ENCODE measurements at places on chromosomes 12 and 14. TPM values are rescaled to one million over a fixed set of nuclear protein-coding genes. Genes with fewer than 3 reads are reported as not detected.

SLCO1B1 gene
- polyA plus RNA-seq = not detected

NXPH4 gene
- not detected for polyA plus RNA-seq

RNF34 gene
- polyA plus RNA-seq = 29.7 TPM

ADGRD1 gene
- 9.3 TPM for polyA plus RNA-seq

SLC7A8 gene
- 11.3 TPM for polyA plus RNA-seq

GRCh38 chr14:100664231-100664630, 62.5 kb upstream of the DLK1 start:
- no peak for DNase-seq

DNA sequence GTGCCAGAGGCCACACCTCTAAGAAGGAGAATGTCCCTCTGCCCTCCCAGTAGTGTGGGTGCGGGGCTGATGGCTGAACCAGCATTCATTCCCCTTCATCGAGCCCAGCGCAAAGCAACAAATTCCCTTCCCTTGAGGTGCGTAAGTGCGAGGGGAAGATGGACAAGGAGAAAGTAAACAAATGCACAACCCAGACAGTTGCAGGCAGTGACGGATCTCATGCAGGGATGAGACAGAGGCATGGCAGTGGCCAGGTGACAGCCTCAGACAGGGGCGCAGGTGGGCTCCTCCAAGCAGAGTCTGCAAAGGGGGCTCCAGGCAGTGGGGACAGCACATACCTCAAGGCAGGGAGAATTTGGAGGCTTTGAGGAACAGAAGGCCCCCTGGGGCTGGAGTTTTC, 2.3 kb upstream of the MYL2 start:
- no peak for DNase-seq

- peak; percentile 9 for DNase-seq
Observed at GRCh38 chr14:74514471-74514941, 20.9 kb downstream of the ISCA2 start.

GRCh38 chr12:27261866-27262265, 17.8 kb downstream of the STK38L start:
- no peak for DNase-seq

GRCh38 chr14:59132796-59133494, 55.5 kb upstream of the DAAM1 start:
- DNase-seq = no peak

GRCh38 chr14:29425705-29426482, 501.8 kb downstream of the PRKD1 start:
- DNase-seq = no peak

- DNase-seq = peak; percentile 72
Observed at GRCh38 chr12:77189458-77189857, 124.1 kb upstream of the E2F7 start.

GRCh38 chr14:60845523-60845922, 111.0 kb downstream of the MNAT1 start:
- DNase-seq = no peak

- no peak for DNase-seq
Observed at GRCh38 chr12:12201274-12201758, 65.5 kb downstream of the LRP6 start.

Measured in small intestine (tissue), 16 donors.